Activated CD4-positive, alpha-beta T cell treated with anti-CD3 and anti-CD28 coated beads for 36 hours (primary cell): ENCODE measurements at places on chromosomes 2 and 18. TPM values are rescaled to one million over a fixed set of nuclear protein-coding genes. Genes with fewer than 3 reads are reported as not detected.

DNA sequence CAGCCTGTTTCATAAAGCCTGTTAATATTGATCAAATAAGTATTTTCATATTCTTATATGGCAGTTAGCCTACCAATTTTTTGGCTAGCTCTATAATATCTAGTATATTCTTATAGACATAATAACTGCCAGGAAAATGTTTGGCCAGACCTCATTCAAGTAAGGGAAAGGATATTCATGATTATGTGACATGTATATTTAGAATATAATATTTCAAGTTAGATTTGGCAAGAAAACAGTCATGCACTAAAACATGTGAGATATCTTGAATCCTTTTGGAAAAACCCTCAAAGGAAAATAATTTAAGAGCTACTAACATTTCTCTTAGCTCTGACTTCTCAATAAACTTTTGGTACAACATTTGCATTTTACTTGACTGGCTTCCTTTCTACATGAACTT lies 694.1 kb downstream of the PLCL1 start:
- no peak for DNase-seq

DNA sequence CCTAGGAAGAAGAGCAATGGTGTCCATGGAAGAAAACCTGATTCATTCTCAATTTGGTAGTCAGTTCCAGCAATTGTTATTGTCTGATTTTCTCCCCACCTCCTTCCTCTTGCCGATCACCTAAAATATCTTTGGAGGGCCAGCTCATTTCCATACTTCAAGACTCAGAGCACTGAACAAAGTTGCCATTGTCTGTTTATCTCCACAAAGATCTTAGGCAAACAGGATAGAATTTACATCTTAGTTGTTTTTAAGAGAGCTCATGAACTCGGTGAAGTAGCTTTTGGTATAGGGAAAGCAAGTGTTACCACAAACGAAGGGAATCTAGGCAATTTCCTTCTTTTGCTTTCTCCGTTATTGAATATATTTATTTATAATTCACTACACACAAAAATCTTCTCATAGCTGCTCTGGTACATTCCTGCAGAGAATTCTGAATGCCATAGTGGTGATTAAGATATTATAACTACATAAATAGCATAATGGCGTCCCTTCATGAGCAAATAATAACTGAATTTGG lies 41.5 kb upstream of the CHST9 start:
- DNase-seq: no peak

DNA sequence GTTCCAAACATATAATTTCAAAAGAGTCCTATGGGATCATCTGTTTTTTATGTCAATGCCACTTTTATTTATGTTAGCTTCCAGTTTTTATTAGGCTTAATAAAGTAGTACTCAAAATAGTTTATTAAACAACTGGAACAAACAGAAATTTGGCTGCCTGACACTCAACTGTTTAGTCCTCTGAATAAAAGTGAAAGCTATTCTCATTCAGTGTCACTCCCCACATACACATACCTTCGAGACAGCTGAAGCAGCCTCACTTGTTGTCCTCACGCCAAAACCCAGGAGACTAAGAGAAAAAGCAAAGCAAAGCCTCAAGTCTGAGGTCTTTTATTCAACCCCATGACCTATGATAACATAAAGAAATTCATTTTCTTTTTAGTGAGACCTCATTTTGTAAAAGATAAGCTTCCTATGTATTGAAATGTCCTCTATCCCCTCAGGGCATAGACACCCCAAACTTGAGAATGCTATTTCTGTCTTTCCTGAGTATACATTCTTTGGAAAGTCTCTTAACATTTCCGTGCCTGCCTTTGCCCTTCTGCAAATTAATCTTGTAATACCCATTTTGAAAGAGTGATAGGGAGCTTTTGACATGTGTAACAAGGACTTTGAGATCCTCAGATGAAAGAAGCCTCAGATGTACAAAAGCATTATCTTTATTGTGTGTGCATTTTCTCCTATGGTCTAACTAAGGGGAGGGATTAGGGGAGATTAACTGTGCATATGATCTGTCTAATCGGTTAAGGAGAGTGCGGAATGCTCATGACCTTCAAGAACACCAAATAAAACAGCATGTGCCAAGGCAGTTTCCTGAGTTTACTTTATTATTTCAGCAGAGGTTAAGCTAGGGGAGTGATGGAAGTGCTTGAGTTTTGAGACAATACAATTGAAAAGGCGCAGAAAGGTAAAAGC lies 1523.7 kb upstream of the PIK3C3 start:
- DNase-seq: no peak

GRCh38 chr2:134897932-134898331 lies 20.7 kb upstream of the CCNT2 start:
- DNase-seq: no peak

DNA sequence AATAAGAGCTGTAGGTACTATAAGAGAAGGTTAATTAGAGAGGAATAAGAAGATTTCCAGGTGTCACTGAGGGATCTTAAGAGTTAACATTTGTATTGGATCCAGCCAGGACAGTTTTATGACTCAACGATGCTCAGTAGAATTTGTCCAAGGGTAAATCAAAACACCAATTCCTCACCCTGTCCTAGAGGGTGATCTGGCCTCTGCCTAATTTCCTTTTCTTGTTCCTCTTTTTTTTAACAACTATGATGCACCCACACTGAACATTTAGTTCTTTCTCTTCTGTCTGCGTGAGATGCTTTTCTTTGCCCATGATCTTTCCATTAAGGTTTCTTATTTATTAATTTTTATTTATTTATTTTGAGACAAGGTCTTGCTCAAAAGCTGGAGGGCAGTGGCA lies 92.0 kb downstream of the PMS1 start:
- DNase-seq: no peak

DNA sequence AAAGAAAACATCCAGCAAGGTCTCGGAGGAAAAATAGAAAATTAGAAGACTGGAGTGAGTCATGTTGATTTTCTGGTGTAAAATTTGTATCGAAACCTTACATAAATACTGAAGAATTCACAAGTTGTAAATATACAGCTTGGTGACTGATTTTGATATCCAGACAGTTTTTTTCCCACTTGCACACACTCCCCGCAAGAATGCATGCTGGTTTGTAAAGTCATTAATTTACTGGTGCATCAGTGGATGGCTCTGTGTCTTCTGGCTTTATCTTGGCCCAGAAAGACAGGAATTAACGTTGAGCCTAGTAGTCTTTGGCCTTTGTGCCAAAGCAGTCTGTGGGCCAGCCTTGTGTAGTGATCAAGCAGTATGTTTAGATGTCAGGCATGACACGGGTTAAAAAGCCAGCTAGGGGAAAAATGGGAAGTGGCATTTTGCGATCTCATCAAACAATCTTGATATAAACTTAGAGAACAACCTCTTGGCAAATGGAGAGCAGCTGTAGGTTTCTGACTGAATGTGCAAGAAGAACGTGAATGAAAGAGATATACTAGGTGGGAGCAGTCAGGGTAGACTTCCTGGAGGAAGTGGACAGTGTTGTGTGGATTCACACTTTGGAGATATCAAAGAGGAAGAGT lies 22.7 kb upstream of the CASP8 start:
- DNase-seq: no peak

GRCh38 chr2:185391543-185391942 lies 347.1 kb upstream of the FSIP2 start:
- no peak for DNase-seq

DNA sequence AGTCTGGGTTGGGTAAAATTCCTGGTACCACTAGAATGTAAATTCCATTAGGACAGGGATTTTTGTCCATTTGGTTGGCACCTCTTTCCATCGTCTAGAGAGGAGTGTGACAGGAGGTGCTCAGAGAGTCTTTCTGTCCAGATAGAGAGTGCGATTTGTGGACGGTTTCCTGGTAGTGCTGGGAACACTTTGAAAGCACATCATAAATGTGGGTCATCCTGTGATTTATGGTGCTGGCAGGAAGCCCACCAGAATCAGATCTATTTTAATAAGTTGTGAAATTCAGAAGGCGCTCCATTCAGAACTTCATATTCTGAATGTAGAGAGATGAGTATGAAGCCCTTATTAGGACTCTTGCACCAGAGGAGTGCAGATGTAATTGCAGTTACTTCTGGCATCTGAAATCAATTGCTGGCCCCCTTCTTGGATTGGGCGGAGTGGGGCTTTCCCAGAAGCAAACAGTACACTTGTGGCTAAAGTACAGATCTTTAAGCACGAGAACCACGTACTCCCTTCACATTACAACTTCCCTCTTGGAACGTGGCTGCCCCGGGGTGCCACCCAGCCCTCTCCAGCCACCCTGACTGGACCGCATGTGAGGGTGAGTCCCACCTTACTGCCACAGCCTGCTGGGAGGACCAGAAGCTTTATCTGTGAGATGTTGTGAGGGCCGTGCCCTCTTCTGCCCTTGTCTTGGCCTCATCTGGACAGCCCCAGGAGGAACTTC lies 243.2 kb downstream of the MYO3B start:
- DNase-seq: no peak

DNA sequence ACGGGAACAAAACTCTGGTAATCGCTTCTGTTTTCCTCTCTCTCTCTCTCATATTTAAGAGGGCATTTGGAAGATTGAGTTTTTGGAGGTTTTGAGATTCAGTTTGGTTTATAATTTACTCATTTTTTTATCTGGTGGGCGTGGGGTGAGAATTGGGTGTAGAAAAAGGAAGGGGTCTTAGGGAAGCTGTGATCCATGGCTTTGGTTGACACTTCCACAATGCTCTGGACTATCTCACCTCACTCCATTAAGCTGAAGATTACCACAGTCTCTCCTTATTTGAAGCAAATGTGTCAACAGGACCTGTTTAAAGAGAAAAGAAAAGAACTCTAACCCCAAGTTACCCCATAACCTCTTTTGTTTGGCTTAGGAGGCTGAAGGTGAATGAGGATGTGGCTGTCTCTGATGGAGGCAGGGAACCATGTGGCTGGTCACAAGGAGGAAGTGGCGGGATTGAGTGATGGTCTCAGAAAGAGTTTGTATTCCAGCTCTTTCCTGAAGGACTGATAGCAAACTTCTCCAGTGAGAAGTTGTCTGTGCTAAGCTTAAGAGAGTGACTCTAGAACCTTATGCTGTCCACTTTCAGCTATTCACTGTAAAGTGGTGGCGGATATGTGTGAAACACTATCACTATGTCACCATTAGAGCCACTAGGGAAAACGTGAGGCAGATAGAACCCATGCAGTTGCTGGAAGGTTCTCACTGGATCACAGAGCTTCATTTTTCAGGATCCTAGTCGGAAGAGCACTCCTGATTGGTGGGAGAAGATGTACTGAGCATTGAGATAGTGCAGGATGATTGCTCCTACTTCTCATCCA lies 934 bp downstream of the ZNF804A start:
- DNase-seq: no peak

DNA sequence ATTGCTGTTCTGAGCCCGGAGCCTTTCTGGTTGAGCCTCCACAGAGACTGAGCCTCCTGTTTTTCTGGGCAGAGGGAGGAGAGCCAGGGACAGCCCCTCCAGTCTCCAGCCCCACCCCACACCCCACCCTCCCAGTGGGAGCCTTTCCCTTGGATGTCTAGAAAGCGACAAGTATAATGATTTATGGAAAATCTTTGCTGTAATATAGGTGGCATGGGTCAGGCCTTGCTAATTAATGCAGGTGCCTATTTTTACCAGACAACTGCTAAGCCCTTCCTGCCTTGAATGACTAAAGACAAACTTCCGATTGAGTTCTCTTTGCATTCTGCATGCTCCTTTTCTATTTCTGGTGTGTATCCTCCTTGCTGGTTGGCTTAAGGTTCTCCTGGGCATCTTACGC lies 43.1 kb downstream of the MERTK start:
- DNase-seq: no peak

The CRYGD gene
- total RNA-seq: not detected

The ALPI gene
- not detected for total RNA-seq

The CERKL gene
- 0.07 TPM for total RNA-seq
